Activated CD8-positive, alpha-beta T cell treated with anti-CD3 and anti-CD28 coated beads for 36 hours (primary cell): ENCODE measurements at places on chromosomes 6 and 20.
A peak's percentile ranks its signal among the peaks of the same experiment; 100 is the strongest.

DNA sequence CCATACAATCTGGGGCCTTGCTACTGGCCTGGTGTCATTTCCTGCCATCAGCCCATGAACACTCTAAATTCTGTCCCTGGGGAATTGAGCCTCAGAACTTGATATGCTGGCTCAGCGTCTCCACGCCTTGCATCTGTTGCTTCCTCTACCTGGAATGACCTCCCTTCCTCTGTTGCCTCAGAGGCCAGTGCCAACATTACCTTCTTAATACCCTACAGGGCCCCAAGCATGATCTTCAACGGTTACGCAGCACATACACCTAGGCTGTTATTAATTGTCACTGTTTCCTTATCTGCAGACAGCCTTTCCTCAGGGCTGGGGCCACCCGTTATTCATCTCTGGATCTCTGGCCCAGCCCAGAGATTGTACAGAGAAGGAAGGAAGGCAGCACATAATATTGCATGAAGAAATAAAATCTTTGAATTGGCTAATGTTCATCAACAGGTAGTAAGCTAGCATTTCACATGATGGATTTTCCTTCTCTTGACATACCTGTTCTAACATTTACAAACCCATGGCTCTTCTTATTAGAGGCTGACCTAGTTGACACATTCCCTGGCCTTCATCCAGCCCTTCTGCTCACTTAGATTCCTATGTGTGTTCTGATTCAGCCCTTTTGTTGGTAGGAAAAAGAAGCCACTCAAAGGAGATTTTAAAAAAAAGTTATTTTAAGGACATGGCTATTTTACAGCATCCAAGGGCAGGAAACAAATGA is 8.4 kb upstream of the RNF182 start:
- DNase-seq: no peak

DNA sequence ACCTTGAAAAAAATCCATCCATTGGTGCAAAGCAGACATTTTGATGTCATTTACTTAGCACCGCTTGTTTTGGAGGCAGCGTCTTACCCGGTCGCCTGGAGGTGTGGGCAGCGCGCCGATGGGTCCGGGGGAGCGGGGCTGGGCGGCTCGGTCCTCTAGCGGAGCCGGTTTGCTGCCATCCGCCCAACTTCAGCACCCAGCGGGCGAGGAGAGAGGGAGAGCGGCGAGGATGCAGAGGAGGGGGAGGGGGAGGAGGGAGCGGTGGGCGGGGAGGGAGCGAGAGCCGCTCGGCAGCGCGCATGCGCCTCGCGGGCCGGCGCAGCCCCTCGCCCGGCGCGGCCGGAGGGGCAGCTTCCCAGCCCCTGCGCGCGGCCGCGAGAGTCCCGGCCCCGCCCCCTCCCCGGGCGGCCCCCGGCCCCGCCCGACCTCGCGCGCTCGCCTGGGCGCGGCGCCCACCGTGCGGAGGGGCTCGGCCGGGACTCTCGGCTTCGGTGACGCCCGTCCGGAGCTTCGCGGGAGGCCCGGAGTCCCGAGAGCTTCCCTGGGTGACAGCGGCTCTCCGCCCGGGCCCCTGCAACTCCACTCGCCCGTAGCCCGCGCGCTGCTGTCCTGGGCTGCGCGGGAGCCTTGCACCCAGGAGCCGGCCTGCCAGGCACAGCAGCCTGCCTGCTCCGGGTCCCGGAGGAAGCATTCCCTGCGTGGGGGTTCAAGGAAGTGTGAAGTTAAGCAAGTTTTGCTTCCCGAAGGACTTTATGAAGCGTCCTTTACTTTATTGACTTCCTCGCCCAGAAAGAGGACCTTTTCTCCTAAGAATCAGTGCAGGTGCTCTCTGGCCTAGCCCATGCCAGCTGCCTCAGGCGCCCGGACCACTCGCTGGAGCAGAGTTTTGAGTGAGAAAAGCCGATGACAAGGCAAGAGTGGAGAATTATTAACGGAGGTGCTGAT is at the start of gene RGS17:
Gene RGS17, minus strand, starts transcription at position 246 of the 945 bp plus-strand sequence. CDS start 87,264 bp downstream, outside the sequence.
- DNase-seq: peak; percentile 25

GRCh38 chr6:116404696-116405095 is 33.9 kb downstream of the DSE start:
- no peak for DNase-seq

GRCh38 chr6:89034586-89035251 is 45.8 kb upstream of the PNRC1 start:
- no peak for DNase-seq

GRCh38 chr6:34319471-34319885 is 70.7 kb upstream of the SMIM29 start:
- DNase-seq: no peak

DNA sequence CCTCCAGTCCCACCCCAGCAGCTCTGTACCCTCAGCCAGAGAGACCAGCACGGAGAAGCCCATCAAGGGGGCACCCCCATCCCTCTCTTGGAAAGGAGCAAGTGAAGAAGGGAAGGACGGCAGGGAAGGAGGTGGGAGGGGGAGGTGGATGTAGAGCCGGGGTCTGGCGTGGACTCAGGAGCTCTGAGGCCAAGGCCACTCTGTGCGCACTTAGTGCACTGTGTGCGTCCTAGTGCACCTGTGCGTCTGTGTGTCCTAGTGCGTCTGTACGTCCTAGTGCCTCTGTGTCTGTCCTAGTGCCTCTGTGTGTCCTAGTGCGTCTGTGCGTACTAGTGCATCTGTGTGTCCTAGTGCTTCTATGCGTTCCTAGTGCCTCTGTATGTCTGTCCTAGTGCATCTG is 54.2 kb downstream of the DSTN start:
- no peak for DNase-seq

DNA sequence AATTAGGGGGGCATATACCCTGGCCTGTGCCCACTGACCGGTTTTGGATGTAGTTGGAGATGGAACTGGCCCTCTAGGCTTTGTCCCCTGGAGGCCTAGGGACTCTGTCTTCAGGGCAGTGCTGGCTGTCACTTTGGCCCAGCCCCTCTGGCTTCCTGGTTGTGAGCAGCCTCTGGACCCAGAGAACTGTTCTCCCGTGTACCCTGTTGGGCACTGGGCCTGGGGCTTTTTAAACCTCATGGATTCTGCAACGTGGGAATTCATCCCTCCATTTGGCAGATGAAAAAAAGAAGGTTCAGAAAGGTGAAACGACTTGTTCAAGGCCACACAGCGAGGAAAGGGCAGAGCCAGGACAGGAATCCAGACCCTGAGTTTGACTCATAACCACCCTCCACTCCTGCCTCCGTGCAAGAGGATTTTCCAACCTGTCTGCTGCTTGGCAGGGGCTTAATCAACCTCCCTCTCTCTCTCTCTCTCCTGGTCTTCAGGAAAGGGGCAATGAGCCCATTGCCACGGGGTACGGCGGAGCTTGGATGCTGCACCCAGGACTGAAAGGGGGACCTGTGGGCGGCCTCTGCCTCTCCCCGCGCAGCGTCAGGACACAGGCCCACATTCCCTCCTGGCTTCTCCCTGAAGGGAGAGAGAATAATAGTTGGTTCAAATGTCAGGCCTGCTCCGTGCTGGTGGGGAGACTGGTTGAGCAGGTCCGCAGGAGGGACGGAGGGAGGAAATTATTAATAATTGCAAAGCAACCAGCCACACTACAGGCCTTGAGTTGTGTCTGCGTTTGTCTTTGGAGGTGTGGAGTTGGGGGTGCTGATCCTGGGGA is 56.0 kb downstream of the CEBPB start:
- DNase-seq: no peak

- DNase-seq: no peak
Observed at GRCh38 chr6:57252975-57253374, 30.9 kb upstream of the RAB23 start.

DNA sequence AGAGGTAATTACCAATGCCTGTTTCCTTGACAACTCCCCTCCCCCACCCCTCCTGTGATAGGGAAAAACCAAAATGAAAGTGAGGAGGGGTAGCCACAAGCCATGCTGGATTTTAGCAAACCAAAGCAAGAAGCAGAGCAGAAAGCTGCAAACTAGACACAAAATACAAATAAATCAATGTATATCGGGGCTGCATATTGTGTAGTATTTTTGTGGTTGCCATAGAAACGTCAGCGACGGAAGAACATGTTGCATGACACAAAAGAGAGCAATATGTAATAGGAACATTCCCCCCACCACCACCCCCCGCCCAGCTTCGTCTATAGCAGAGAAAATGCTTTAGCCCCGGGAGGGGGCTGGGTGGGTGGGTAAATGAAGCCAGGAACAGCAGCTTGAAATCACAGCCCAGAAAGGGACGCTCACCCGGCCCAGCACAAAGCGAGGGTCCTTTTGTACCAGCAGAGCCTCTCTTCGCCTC is 548 bp downstream of the AGPAT4 start:
- peak; percentile 52 for DNase-seq

- DNase-seq: no peak
Observed at GRCh38 chr6:18088419-18089296, 33.8 kb downstream of the NHLRC1 start.

GRCh38 chr6:33613146-33613794 is 7.9 kb upstream of the ITPR3 start:
- no peak for DNase-seq

GRCh38 chr6:44253307-44254101 is 3.8 kb downstream of the SLC35B2 start:
- DNase-seq: peak; percentile 81

DNA sequence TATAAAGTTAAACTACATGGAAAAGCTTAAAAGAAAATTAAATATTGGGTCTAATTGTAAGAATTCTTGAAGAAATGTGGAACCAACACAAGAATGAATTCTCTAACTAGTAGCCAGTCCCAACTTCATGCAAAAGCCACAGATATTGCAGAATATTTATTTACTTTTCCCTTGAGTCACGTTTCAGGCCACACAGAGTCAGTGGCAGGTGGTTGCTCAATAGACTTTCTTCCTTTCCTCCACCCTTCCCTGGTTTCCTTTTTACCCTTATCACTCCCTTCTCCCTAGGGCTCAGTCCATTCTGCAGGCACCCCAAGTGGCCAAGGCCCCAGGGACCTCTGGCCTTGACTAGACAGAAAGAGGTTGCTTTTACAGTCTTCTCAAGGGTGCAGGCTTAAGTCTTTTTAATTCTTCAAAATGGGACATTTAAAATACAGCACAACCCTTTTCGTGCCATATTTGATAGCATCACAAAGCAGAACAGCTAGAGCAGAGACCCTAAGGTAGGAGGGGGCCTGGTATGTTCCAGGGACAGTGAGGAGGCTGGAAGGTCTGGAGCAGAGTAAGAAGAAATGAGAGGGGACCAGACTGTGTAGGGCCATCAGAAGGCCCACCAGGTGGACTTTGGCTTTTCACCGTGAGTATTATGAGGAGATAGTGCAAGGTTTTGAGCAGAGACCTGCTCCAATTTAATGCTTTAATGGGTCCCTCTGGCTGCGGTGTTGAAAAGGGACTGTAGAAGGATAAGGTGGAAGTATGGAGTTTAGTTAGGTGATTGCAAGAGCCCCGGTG is 65.0 kb downstream of the HDDC2 start:
- no peak for DNase-seq

- DNase-seq: no peak
Observed at GRCh38 chr6:107564589-107564951, 74.7 kb downstream of the SOBP start.

- no peak for DNase-seq
Observed at GRCh38 chr6:68139130-68139529, 496.0 kb upstream of the ADGRB3 start.

GRCh38 chr20:51016521-51016920 is 6.4 kb downstream of the KCNG1 start:
- no peak for DNase-seq

GRCh38 chr6:161377116-161377515 is 103.3 kb upstream of the AGPAT4 start:
- DNase-seq: no peak

DNA sequence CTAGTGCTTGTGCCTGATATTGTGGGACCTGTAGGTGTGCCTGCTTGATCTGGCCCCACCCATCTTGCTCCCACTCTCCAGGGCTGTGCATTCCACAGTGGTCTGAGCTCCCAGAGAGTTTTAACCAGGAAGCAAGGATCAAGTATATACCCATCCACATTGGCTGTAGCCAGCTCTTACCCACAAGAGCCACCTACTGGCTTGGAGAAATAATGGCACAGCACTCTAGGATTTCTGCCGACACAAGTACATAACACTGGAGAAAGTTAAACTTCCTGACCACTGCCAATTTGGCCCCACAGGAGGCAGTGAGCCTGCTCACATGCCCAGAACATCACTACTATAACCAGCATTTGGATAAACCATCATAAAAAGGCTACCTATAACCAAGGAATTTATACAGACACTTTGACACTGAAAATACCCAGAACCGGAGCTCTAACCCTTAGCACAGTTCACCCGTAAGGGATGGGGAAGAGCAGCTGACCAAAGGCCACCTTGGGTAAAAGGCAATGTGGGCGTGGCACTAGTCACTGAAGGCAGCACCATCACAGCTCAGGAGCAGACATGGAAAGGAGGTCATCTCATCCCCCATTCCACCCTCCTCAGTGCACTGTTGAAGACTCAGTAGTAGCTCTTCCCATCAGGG is 440.4 kb downstream of the BTBD3 start:
- no peak for DNase-seq

DNA sequence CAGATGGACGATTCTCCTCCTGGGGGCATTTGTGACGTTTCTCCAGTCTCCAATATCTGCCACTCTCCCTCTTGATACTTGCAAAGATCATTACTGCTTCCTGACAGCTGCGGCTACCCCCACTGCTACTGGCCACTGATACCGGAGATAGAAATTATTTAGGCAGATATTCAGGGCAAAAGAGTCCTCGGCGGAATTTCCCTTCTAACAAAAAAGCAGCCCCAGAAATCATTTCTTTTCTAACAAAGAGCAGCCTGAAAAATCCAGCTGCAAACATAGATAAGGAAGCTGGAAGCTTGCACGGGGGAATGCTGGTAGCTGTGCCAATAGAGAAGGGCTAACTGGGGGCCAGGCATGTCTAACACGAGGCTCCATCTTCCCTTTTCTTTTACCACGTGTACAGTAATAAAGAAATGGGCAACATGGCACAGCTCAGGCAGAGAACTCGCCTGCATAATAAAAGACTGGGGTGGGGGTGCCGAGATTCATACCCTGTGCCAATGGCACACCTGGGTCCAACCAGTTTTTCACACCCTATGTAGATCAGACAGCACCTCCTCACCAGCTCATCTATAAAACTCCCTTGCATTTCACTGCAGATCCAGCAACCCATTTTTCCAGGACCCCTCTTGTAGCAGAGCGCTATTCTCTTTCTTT is 6.1 kb downstream of the TP53RK start:
- no peak for DNase-seq

DNA sequence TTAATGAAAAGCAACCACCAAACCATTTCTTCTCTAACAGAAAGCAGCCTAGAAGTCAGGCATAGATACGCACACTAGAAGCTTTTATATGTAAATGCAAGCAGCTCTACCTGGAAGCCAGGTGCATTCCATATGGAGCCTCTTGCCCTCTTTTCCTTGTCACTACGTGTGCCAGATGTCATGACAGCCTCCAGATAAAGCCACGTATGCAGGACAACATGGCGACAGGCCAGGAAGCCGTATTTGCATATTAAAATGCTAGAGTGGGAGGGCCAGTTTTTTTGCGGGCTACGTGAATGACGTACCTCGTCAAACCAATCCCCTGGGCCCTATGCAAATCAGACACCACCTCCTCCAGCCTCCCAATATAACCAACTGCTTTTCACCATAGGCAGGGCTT is 308.1 kb upstream of the SPTLC3 start:
- no peak for DNase-seq
